ENCODE measurements at places on chromosomes 5 and 9.

DNA sequence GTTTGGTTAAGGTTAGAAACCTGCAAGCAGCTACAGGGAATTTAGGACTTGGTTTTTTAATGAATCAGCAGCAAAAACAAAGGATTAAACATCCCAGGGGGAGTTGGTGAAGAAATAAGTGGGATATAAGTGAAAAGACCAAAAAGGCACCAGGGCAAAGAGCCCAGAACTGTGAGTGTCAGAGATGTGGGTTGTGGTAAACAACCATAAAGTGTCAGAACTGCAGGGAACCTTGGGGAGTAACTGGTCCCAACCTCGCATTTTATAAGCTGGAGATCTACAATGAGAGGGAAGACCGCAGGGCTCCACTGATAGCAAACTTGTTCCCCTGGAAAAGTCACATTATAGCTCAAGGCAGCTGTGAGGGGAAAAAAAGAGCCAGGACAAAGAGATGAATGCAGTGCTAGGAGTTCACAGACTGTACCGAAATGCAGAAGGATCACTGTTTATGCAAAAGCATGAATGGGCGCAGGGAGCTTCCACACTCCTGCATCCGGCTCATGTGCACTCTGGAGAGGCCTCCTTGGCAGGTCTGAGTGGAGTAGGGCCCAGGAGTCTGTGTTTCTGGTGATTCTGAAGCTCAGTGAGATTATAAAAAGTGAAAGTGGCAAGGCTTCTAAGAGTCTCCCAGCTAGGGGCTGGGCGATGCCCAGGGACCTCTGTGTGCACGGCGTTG, 156.3 kb downstream of the GOLPH3 start:
- peak; percentile 29 for DNase-seq

DNA sequence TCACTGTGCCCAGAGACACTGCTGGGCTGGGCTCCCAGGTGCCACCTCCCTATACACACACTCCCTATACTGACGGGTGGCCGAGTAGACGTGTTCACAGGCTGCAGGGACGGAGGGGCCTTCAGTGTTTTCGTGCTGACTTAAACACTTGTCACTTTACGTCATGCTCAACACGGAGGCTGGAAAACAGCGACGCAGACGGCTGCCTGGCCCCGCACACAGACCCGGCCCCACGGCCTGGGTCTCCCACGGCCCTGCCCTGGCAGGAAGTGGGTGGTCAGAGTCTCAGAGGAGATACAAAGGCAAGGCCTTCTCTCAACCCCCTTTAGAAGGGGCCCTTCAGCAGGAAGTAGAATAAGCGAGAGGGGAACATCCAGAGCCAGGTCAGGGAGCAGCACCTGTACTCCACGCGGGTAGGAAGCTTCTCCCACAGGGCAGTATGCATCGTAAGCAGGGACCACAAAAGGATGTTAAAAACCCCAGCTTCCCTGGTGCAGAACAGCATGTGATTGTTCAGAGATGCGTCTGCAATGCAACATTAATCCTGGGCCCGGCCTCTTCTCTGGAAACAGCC, 11.9 kb upstream of the TBC1D9B start:
- DNase-seq, result no peak

DNA sequence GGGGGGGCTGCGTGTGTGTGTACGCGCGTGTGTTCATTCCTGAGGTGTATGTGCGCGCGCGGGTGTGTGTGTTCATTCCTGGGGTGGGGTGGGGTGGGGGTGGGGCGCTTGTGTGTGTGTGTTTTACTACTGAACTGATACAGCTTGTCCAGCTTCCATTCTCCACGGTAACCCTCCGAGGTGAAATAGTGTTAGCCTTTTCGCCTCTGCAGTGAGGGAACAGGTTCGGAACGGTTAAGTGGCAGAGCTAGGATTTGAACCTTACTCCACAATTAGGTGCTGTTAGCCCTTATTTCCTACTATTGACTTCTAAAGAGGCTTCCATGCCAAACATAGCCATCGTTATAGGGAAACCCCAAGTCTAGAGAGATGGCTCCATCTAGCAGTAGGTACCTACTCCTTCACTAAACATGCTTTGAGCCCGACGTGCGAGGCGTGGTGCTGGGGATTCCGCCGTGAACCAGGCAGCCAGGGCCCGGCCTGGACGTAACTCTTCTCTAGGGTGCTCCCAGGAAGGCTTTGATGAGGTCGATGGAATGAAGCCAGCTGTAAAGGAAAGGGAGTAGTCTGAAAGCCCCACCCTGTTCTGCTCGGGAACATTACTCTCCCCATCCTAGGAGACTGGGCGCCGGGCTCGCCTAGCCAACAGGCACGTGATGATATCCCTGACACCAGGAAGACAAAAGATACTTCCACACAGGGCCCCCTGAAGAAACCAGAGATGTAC, 782 bp upstream of the SKP1 start:
- no peak for DNase-seq

- DNase-seq, result no peak
Observed at GRCh38 chr9:126842977-126843799, 17.3 kb upstream of the ZBTB34 start.

- no peak for DNase-seq
Observed at GRCh38 chr5:15951550-15951949, 228.0 kb downstream of the MARCHF11 start.

- no peak for DNase-seq
Observed at GRCh38 chr9:136771907-136772415, 7.6 kb upstream of the LCN15 start.

DNA sequence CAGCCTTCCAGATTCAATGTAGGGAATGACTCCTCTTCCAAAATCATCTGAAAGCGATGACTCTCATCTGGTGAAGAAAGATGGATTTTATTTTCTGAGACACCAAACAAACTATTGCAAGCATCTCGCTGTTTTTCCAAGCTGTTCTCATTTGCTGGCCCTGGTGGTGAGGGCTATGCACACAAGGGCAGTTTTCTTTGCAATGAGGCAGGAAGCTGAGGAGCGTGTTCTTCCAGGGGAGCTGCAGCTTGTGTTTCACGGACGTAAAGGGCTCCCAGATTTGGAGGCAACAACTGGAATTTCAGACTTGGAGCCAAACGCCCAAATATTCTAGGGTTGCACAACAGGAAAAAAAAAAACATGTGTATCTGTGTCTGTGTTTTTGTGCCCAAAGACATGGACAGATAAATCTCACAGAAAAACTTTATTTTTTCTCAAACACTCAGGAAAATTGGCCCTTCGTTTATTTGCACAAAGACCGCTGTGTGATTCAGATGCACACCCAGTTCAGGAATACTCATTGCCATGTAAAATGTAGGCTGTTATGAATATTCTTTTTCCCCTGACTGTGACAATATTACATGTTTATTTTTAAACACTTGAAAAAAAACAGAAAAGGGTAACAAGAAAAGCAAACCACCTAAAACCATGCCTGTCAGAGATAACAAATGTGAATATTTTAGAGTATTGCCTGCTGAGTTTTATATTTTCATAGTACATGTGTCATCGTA, 151.3 kb downstream of the GAS1 start:
- no peak for DNase-seq

DNA sequence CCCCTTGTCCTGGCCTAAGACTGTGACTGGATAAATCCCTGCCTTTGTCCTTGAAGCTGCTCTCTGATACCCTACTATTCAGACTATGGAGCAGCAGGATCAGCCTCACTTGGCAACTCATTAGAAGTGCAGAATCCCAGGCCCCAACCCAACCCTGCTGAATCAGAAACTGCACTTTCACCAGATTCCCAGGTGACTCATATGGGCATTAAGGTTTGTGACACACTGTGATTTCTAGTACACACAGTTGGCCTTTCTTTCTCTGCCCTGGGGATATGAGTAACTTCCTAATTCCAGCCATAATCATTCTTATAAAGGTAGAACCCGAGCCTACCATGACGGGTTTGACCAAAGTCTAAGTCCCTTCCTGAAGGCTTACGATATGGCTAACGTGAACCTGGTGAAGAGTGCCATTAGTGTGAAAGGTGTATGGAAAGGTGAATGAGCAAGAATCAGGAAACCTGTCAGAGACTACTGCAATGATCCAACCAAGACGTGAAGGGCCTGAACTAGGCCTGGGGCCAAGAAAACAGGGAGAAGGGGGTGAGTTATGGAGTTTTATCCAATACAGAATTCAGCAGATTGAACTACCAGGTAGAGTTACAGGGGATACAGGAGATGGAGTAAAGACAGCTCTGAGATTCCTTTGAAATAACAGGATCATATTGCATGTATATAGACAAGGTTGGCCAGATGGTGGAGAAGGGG, 533.0 kb downstream of the BNC2 start:
- DNase-seq, result no peak

GRCh38 chr9:71704796-71705195, 63.5 kb downstream of the CEMIP2 start:
- DNase-seq, result no peak

DNA sequence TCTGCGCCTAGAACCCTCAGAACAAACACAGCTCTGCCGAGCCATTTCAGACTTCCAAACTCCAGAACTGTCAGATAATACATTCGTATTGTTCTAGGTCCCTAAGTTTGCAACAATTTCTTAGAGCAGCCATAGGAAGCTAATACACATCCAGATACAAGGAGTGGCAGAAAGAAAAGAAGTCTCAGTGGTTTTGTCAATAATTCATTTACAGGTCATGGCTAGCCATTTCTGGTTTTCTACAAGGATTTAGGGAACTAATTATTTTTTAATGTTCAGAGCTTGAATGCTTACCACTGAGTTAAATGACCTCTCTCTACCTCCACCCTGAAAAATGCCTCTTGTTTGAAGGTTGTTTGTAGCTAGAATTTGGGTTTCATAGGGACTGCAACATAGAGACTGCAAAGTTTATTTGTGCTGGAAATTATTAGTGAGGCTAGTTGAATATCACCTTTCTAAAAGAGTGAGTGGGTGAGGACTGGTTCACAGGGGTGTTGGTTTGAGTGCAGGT, 15.5 kb upstream of the ERMP1 start:
- DNase-seq, result no peak

GRCh38 chr5:127112347-127112864, 39.1 kb upstream of the C5orf63 start:
- DNase-seq, result no peak

- no peak for DNase-seq
Observed at GRCh38 chr5:146722361-146722779, 156.2 kb downstream of the PPP2R2B start.

- DNase-seq, result no peak
Observed at GRCh38 chr9:87004016-87004415, 56.7 kb upstream of the GAS1 start.

- no peak for DNase-seq
Observed at GRCh38 chr9:109717342-109717741, 62.7 kb upstream of the PALM2AKAP2 start.

DNA sequence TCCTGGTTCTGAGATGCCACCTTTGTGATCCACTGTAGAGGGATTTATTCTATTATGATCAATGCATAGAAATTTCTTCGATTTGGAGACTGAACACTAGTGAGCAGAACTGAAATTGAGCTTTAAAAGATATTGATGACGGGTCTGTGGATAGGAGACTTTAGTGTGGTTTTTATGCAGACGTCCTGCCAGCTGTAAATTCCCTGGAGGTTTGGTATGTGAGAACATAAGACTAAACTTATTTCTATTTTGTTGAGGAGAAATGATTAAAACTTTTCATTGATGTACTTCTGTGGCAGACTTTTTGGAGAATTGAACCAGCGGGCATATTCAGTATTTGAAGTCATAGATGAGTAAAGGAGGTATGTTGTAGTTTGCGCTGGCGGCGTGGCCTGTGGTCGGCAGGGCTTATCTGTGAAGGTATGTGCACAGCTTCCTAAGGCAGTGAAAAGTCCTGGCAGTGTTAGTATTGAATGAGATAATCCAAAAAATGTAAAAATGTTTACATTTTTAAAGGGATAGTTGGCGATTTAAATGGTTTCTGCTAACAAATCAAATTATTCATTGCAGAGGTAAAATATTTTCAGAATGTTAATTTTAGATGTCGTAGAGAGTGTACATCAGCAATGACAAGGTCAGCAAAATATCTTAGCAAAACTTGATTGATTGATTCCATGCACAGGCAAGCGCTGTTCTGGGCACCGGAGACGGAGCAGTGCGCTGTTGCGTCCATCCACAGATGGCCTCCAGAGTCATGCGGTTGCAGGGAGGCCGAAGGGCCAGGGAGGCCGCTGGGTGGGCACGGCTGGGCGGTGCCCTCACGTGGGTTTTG, 20.4 kb downstream of the TENT4A start:
- no peak for DNase-seq

DNA sequence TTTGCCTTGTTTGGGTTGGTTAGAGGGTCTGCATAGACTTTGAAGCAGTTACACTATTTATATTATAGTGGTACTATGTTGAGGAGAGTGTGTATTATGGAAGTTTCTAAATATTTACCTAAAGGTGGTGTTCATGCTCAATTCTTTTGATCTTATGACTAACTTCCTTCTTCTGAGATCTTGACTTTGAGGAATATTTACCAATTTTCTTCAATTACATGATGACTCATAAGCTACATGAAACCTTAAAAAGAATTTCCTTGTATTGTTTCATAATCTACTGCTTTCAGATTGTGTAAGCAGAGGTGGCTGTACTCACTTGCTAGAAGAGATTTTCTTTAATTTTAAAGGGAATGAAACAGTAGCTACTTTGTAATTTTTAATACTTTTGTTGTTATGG, 276.1 kb downstream of the TAF11L14 start:
- no peak for DNase-seq

DNA sequence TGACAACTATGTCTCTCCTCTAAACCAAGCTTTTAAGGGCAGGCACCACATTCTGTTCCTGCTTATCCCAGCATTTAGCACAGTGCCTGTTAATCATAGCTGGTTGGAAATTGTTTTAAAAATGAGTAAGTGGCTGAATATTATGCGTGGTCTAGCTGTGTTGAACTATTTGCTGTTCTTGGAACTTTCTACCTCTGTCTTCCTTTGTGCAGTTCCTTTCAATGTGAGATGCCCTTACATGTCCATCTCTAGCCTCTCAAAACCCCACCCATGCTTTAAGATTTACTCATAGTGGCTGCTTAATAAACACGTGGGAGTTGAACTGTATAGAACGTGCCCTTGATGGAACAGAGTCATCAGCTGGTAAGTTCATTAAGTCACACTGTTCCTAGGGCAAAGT, 34.5 kb downstream of the C9orf57 start:
- no peak for DNase-seq

GRCh38 chr9:8895106-8895860, 1095.7 kb upstream of the DMAC1 start:
- DNase-seq, result no peak

DNA sequence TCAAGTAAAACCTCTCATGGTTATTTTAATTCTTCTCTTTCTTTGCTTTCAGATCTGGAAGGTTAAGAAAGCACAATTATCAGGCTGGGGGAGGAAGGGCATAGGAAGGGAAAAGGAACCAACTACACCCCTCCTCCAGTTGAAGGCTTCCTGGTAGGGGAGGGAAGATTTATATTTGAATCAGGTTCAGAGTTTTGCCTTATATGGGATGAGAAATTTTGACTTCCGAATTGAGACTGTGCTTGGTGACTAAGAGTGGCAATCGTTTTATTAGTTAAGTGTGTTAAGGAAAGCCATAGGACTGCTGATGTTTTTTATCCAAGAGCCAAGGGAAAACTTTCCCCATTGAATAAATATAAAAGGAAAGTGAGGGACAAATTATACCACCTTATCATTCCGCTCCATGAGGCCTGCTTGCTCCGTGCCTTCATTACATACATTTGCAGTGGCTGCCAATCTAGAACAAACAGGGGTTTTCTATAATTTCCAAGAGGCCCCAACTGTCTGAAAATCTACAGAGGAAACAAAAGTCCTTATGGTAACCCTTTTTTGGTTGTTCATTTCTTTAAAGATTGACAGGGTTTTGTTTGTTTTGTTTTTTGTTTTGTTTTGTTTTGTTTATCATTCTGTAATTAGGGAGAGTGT, 115.7 kb upstream of the EPB41L4A start:
- no peak for DNase-seq

All from hypothalamus (tissue), 51 donors.